CD4-positive, alpha-beta T cell treated with Interleukin-2 at 100 ng/mL for 4 hours (primary cell): ENCODE measurements at places on chromosomes 7 and 10.

GRCh38 chr7:39825401-39825980, 124.6 kb upstream of the CDK13 start:
- no peak for DNase-seq

DNA sequence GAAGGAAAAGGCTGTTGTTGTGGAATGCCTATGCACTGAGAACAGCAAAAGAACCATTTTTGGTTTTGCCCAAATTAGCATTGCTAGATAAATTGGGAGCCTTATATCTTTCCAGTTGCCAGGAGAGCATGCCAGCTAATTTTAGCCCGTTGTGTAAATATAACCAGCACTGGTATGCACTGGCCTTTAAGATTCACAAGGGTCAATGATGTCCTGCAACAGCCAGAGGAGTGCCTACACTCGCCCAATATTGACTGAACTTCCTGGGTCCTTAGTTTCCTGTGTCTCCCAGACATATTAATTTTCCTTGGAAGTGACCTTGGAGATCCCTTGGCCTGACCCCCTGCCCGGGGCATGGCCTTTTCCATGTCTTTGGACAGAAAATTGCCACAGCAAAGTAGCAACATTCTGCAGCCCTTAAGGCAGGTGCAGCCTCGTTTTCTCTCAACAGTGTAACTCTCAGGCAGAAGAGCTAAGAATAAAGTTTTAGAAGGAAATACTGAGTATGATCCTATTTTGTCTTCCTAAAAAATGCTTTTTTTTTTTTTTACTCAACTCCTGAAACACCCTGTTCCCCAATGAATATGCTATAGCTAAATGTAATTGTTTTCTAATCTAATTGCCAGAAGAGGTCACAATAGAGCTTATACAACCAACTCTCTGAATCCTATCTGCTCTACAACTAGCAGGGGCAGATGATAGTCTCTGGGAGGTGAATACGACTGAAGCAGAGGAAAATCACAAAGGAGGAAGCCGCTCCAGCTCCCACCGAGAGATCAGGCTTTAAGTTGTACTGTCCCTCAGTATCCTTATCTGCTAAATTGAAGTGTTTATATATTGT, 131.9 kb upstream of the PCGF5 start:
- DNase-seq: peak; percentile 27

- DNase-seq: no peak
Measured at GRCh38 chr10:71575451-71575850, 144.1 kb downstream of the C10orf105 start.

DNA sequence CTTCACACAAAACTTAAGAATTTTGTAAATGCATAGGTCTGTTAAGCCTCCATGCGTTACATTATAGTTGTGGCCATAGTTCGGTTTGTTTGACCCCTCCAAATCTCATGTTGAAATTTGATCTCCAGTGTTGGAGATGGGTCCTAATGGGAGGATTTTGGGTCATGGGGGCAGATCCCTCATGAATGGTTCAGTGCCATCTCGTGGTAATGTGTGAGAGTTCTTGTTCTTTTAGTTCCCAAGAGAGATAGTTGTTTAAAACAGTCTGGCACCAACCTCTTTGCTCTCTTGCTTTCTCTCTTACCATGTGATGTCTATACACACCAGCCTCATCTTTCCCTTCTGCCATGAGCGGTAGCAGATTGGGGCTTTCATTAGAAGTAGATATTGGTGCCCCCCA, 264.3 kb downstream of the TCF7L2 start:
- DNase-seq: no peak
